NCI-H524 treated with DMSO at 0.1 percent for 48 hours (cell line): ENCODE measurements at places on chromosomes 1 and 21.

- no peak for DNase-seq
These were observed 201.9 kb downstream of the TOMM20 start for GRCh38 chr1:234926559-234927311.

DNA sequence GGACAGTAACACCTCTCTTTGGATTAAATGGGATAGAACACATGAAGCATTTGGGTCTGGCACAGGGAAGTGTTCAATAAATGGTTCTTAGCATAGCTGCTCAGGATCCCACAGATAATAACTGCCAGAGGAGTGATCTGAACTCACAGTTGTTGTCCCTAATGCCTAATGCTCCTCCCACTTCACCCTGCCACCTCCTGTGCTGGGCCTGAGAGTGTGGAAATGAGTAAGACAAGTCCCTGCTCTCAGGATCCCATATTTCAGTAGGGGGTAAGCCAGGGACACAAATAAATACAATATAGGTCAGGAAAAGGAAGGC lies 19.9 kb upstream of the FOXO6 start:
- DNase-seq: no peak

- no peak for DNase-seq
These were observed 12.4 kb downstream of the KLHDC8A start for GRCh38 chr1:205344066-205344928.

- DNase-seq: no peak
These were observed 5.3 kb upstream of the TMEM52 start for GRCh38 chr1:1924386-1924785.

GRCh38 chr1:81937791-81938450 lies 137.2 kb downstream of the ADGRL2 start:
- no peak for DNase-seq

DNA sequence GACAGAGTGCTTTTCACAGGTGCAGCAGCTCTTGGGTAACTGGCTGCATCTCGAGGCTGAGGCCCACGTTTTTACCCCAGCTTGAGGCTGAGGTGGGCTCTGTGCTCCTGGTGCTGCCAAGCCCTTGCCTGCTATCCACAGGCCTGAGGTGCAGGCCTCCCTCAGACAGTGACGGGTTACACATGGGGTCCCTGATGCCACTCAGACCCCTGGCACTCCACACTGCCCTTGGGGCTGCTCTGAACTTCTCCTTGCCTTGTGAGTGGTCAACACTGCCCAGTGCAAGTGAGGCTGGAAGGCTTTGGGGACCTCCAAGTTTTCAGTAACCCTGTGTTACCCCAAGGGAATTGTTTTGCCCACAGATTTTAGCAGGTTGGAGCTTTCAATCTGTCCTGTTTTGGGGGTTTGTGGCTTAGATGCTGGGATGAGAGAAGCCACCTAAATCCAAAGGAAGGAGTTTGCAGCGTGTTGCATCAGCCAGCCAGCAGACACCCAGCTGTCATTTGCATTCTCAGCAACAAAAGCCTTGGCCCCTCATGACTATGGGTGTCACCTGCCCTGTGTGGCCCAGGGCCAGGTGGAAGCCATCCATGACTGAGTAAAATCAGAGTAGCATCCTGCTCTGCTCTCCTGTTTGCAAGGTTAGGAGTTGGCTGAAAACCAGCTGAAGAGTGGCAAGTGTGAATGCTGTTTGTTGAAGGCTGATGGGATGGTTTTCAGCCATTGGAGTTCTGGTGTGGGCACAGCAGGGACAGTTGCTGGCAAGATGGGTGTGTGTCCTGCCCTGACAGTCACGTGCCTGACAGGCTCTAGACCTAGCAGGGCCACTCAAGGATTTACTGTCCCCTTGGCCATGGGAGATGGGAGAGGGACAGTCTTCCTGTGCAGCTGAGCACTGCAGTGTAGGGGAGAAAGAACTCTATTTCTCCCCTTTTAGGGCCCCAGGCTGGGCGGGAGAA lies 3.2 kb downstream of the RNF187 start:
- DNase-seq: no peak

GRCh38 chr1:76160225-76160624 lies 85.7 kb downstream of the ST6GALNAC3 start:
- DNase-seq: no peak

- DNase-seq: no peak
These were observed 102.3 kb downstream of the GLIS1 start for GRCh38 chr1:53636621-53637171.
